NB4 (cell line): ENCODE measurements at places on chromosomes 11 and 22.

- DNase-seq, result no peak
These were observed 2.3 kb downstream of the B3GAT1 start for GRCh38 chr11:134409552-134410429.

DNA sequence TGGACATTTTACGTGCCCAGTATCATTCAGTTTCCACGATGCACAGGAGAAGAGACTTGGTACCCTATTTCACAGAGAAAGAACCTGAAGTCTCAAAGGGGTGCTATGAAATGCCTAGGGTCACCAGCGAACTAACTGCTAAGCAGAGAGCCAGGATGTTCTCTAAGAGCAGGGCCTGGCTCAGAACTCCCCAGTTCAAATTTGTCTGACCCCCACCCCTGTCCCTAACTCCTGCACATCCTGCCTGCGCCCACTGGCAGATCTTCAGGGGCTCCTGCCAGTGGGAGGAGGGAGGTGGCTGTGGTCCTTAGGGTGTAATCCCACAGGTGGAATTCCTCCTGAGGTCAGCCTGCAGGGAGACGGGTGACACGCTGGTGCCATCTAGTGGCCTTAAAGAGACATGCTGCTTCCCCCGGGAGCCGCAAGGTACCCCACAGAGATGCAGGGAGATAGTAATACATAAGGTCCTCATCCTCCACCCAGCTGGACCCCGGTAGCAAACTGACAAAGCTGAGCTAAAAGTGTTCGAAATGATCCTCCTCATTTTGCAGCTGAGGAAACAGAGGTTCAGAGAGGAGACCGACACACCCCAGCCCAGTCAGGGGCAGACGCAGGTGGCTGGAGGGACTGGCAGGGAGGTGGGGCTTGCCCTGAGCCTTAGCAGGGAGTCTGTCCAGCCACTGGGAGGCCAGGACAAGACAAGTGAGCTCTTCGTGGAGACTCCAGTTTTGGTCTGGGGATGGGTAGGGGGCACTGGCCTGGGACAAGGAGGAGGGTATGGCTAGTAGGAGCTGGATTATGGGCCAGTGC is 34.1 kb downstream of the MB start:
- DNase-seq, result peak; percentile 71

- no peak for DNase-seq
These were observed 3.5 kb downstream of the RAB3IL1 start for GRCh38 chr11:61913699-61914395.

DNA sequence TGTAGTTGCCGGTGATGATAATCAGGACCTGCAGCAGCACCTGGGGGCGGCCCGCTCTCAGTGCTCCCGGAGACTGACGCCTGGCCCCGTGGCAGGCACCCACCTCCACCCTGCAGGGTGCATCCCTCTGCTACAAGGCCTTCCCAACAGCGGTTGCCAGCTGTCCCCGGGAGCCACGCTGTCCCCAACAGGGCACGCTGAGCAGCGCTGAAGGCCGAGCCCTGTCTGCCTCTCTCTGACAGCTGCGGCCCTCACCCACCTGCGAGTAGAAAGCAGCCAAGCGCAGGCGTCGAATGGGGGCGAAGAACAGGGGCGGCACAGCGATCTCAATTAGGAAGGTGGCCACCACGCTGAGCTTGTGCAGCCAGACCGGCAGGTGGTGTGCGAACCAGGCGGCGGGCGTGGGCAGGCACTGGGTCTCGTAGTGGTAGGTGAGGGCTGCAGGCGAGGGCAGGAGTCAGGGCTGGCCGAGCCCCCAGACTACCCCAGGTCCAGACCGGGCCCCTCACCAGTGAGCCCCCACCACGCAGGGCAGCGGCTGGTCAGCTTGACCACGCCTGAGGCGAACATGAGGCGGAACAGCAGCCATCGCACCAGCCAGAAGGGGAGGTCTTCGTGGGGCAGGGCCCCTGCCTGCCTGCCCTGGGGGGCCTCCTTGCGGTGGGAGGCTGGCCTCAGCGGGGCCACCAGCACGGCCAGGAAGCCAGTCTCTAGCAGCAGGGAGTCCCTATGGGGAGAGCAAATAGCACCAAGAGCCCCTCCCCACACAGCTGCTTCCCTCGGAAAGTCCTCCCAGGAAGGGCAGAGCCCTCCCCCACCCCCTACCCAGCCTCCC is 1.5 kb downstream of the LMF2 start:
- DNase-seq, result no peak

GRCh38 chr11:93505703-93506102 is 37.5 kb downstream of the SMCO4 start:
- DNase-seq, result no peak

DNA sequence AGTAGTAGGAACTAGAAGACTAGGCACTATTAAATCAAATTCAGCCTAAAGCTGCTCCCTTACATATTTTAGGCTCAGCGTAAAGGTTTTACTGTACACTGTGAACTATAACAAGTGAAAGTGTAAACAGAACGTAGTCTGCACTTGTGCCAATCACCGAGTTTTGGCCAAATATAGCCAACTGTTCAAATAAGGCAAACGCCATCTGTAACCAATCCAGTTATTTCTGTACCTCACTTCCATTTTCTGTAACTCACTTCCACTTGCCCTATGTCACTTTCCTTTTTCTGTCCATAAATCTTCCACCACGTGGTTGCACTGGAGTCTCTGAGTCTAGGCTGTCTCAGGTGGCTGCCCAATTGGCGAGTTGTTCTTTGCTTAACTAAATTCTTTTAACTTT is 2132.2 kb downstream of the LRRC4C start:
- no peak for DNase-seq

DNA sequence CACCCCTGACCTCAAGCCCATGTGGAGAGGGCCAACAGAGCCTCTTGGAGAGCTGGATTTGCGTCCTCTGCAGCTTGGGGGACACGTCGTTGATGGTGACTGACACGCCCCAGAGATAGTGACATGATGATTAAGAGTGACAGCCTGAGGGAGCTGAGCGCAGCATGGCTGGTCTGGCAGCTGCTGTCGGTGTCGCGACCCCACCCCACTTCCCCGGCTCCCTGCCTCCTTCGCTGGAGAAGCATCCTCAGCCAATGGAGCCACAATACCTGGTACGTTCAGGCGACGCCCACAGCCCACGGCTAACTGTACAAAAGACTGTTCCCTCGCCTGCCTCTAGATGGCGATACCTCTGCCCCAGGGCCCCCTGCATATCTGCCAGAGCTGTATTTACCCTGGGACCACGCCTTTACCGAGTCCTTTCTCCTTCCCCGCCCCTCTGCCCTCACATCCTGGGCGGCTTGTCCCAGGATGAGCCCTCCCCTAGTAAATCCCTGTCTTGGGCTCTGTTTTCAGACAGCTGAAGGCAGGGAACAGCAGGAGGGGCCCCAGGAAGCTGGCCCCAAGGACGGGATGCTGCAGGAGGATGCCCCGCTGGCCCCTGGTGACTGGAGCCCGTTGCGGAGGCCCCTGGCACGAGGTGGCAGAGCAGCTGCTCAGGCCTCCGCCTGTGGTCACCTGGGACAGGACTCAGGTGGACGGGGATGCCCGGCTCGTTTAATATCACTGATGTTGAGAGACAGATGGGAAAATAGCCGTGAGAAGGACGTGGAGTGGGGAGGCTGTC is 90.6 kb downstream of the RPS6KA4 start:
- DNase-seq, result peak; percentile 84

DNA sequence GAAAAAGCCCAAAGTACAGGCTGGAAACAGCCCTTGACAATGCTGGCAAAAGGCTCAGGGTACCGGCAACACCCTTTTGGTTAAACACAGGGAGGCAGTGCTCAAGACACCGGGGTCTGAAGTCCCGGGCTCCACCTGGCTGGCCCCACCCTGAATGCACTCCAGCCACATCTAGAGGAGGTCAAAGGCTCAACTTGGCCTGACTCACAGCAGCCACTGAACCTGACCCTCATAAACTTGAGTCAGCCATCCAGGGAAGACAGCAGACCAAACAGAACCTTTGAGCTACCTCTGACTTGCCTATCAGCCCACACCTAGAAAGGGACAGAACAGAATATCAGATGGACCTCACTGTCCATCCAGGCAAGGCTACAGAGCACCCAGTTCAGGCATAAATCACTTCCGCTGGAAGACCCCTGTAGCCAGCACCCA is 3.8 kb downstream of the CFL1 start:
- no peak for DNase-seq

DNA sequence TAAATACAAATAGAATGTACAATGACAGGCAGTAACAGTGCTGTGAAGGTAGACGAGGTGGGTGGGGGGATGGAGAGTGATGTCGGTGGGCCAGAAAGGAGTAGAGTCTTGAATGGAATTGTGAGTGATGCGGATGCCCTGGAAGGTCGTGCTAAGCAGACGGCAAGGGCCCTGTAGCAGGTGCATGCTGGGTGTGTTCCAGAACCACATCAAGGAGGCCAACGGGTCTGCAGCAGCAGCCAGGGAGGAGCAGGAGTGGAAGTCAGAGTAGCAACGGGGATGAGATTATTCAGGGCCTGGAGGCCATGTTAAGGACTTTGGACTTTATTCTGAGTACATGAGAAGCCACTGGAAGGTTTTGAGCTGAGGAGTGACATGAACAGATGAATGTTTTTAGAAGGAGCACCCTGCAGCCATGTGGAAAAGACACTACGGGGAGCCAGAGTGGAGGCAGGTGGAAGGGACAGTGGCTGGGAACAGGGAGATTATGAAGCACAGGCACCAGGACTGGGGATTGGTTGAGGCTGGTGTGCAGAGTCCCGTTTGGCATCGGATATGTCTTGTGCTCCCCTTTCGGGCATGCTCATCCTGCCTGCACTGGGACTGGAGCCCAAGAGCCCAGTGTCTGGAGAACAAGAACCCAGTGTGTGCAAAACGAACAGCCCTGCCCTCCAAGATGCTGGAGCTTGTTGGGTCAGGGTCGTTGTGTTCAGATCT is 74.1 kb downstream of the COMMD9 start:
- DNase-seq, result no peak

- no peak for DNase-seq
These were observed 16.2 kb downstream of the DYNC2H1 start for GRCh38 chr11:103125462-103125861.

DNA sequence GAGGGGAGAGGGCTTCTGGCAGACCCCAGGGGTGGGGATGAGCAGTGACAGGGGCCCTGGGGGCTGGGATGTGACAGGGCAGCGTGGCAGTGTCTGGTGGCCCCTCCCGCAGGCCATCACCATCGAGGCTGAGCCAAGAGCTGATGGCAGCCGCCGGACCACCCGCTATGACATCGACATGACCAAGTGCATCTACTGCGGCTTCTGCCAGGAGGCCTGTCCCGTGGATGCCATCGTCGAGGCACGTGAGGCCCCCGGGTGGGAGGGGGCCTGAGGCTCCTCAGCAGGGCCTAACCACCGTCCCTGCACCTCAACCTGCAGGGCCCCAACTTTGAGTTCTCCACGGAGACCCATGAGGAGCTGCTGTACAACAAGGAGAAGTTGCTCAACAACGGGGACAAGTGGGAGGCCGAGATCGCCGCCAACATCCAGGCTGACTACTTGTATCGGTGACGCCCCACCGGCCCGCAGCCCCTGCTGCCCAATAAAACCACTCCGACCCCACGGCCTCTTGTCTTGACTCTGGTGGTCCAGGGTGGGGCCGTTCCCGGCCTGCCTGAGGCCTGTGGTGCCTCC is 2.6 kb upstream of the TCIRG1 start:
- DNase-seq, result peak; percentile 92

- DNase-seq, result no peak
These were observed 14.5 kb downstream of the DEAF1 start for GRCh38 chr11:680476-680875.

DNA sequence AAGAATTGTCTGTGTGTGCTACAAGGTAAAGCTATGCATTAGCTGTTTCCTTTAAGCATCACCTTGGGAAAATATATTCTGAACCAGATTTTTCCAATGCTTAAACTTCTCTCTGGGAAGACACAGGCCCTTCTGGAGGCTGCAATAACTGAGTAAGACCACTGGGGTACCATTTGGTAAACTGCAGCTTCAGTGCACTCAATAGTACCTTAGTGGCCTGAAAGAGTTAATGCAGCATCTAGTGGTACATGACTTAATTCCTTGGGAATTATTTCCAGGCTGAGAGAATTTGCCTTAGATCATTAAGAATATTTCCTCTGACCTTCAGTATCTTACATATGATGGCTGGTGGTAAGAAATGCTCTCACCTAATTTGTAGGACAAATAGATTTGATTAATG is 727.4 kb downstream of the DLG2 start:
- DNase-seq, result peak; percentile 16

- DNase-seq, result no peak
These were observed 58.7 kb upstream of the ATXN10 start for GRCh38 chr22:45612940-45613339.

DNA sequence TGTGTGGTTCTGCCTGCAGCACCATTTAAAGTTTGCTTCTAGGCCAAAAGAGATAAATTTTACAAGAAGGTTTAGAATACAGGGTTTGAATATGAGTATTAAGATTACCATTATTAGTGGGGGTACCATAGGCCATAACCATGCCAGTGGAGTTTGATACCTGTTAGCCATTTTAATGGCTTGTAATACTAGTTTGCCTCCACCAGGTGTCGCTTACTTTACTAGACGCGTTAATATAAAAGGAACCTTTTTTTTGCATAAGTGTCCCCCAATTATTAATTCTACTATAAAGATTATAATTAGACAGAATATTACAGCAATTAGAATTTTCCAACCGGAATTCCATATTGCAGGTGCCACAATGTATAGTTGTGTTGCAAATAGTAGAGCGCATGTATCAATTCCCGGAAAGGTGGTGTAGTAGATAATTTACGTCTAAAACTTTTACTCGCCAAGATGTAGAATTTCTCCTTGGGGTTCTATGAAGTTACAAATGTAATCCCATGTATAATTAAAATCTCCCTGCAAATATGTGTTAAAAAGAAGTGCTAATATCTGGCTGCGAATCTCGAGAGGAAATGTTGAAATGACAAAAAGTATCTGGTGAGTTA is 16.1 kb downstream of the MS4A6E start:
- peak; percentile 45 for DNase-seq

GRCh38 chr11:112159098-112160065 is 4.5 kb downstream of the IL18 start:
- DNase-seq, result peak; percentile 57

- no peak for DNase-seq
These were observed 75.1 kb upstream of the ZBED5 start for GRCh38 chr11:10932976-10933375.

GRCh38 chr11:26070714-26071380 is 261.1 kb upstream of the ANO3 start:
- DNase-seq, result no peak

DNA sequence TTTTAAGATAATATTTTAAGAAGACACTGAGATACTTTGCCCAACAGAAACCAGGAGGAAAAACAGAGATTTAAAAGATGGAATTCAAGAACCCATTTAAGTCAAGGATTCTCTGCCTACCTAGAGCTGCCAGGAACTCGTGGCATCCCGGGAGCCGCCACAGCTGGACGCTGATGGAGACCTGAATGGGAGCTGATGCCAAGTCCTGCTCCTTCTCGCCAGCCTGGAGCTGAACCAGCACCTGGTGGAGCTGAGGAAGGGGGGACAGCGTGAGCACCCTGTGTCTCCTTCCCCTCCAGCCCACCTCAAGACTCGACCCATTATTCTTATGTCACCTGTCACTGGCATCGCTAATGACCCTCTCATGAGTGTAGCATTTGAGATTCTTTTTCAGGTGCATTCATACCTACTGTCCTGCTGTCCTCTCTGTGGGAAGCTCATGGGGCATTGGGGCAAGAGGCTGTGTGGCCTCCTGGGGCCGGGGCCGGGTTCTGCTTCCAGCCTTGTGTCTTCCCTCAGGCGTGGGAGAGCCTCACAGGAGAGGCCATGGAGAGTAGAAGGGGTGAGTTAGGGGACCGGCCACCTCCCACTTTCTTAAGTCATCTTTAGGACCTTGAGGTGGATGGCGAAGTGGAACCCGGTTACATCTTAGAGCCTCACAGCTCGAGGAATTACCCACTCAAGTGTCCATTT is 70.8 kb upstream of the PITPNB start:
- no peak for DNase-seq
